ENCODE measurements at places on chromosomes 11 and 22. TPM values are rescaled to one million over a fixed set of nuclear protein-coding genes. Genes with fewer than 3 reads are reported as not detected.

NFRKB gene
- total RNA-seq, result 21.3 TPM

GRM5 gene
- not detected for total RNA-seq

TYR gene
- total RNA-seq, result not detected

HEPHL1 gene
- total RNA-seq, result not detected

ADORA2A gene
- 0.32 TPM for total RNA-seq

GNAZ gene
- 4.3 TPM for total RNA-seq

TMEM225 gene
- not detected for total RNA-seq

OR51E2 gene
- total RNA-seq, result not detected

BSCL2 gene
- 54.8 TPM for total RNA-seq

All from articular chondrocyte of knee joint (primary cell).